ENCODE measurements at places on chromosomes 3 and 15. TPM values are rescaled to one million over a fixed set of nuclear protein-coding genes. Genes with fewer than 3 reads are reported as not detected.

- peak; percentile 32 for DNase-seq
Observed at GRCh38 chr15:55108858-55109518, 87.8 kb downstream of the RSL24D1 start.

Gene NRG4
- total RNA-seq = not detected

Gene SNX1
- total RNA-seq = 29.8 TPM

DNA sequence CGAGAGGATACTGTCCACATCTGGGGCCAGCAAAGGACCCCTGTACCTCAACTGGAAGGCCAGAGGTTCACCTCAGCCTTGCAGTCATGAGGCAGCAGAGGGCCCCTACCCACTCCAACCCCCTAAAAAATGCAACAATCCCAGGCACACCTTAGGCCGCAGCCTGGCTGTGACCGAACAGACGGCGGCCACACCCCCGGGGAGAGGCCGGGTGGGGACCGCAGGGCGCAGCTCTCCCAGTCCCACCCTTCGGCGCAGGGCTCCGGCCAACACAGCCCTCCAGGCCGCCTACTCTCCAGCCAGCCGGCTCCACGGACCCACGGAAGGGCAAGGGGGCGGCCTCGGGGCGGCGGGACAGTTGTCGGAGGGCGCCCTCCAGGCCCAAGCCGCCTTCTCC, 457 bp upstream of the DNAJA4 start:
- no peak for DNase-seq

Gene ACSBG1
- not detected for total RNA-seq

Gene RUBCN
- total RNA-seq = 53.1 TPM

- peak; percentile 31 for DNase-seq
Observed at GRCh38 chr15:41494190-41494921, 682 bp downstream of the ITPKA start.

DNA sequence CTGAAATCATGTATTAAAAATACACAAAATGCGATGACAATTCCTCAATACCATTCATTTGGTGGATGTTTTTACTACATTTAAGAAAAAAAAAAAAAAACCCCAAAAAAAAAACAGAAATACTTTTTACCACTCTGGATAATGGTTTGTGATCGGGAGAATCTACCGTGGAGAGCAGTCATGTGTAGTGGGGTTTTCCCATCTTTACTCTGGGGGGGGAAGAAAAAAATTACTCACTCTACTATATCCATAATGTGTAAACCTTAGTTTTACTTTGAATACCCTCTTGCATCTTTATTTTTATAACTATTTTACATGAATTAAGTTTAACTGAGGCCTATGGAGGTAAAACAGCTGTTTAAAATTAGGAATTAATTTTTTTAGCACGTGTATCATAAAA, 83.3 kb downstream of the ANKRD28 start:
- no peak for DNase-seq

DNA sequence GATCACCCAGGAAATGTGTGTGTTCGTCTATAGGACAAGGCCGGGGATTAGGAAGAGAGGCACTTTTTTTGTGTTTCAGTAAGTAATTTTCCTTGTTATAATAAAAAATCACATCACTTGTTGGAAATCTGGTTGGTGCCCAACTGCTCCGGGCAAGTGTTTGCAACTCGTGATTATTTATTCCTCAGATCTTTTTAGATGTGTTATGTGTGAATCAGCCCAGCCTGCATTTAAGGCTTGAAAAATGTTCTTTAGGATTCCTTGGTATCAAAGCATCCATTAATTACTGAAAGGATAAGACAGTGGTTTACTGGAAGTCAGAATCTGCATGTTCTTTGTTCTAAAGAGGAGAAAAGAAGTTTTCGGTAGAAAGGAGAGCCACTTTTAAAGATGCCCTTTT, 345.6 kb downstream of the FEZF2 start:
- DNase-seq = peak; percentile 28

Gene CLDN18
- not detected for total RNA-seq

Gene NDN
- not detected for total RNA-seq

Gene DNAH12
- 0.47 TPM for total RNA-seq

GRCh38 chr3:172247525-172248274, 200.6 kb downstream of the GHSR start:
- no peak for DNase-seq

- DNase-seq = no peak
Observed at GRCh38 chr3:54312156-54312899, 190.0 kb downstream of the CACNA2D3 start.

GRCh38 chr3:154942827-154943226, 137.3 kb upstream of the MME start:
- DNase-seq = no peak

DNA sequence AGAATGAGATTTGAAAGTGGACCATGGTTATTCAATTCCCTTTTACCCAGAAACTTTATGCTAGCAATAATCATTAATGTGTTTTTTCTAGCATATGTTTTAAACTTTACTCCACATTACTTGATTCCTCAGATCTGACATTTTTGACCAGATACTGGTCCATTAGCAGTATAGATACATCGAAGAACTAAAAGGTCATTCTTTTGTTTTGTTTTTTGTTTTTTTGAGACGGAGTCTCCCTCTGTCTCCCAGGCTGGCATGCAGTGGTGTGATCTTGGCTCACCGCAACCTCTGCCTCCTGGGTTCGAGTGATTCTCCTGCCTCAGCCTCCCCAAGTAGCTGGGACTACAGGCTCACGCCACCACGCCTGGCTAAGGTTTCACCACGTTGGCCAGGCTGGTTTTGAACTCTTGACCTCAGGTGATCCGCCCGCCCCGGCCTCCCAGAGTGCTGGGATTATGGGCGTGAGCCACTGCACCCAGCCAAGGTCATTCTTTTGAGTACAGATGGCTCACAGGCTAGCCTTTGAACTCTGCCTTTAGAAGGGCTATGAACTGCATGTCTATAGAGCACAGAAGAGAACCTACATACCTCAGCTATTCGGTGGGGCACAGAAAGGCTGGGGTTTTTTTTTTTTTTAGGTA, 28.6 kb downstream of the CHP1 start:
- no peak for DNase-seq

DNA sequence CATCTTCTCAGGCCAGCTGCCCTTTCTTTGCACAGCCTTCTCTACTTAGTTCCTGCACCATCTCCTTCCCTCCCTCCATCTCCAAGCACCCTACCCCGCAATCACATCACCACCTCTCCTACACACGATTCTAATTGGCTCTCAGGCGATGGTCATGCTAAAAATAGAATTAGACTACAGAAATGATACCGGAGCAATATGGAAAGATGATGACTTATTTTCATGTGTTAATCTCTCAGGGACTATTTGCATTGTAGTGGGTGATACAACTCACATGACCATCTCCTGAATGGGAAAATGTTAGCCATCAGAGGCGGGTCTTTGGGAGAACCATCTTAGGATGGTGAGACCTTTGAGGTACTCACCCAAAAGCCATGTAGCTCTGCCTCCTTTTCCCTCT, 54.7 kb upstream of the PPARG start:
- DNase-seq = no peak

Gene PYGO1
- total RNA-seq = 5.4 TPM

Gene DPPA2
- not detected for total RNA-seq

DNA sequence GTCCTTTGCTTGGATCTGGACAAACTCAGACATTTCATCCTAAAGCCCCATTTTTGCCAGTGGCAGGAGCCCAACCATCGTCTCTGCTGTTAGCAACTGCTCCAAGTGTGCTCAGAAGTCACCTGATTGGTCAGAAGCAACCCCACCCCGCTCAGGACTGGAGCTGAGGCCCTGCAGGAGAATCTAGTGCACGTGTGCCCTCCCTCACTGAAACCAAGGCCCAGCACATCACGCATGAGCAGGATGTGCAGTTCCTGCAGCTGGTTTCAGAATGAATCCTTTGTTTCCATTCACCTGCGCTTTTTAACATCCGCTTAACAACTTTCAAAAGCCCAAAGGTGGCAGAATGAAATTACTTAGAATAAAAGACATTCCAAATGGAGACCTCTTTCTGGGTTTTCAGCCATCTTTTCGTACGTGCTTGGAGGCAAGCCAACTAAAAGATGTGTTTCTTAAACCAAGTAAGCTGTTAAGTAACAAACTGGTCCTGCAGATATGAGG, 81.2 kb downstream of the SRGAP3 start:
- no peak for DNase-seq

DNA sequence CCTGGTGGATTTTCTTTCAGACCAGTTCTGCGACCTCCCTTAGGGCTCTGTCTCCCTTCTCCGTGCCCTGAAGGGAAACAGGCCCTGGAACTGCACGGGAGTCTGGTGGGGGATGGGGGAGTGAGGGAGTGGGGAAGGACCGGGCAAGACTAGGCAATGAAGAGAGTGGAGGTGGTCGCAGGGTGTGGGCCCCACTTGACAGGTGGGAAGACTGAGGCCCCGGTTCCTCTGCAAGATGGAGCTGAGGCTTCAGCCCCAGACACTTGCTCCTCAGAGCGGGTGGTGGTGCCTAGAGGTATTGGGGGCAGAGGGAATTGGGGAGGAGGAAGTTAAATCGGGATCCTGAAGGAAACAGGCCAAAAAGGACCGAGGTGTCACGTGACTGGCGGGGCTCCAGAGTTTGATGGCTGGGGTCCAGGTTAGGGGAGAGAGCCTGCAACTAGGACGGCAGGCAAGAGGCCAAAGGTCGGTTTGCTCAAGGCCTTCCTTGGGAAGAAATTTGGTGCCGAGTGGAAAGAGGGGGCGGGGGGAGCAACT, 597 bp upstream of the CAMK1 start:
- no peak for DNase-seq

- no peak for DNase-seq
Observed at GRCh38 chr3:195268576-195269309, 2.2 kb downstream of the XXYLT1 start.

- peak; percentile 88 for DNase-seq
Observed at GRCh38 chr15:35696767-35697231, 150.8 kb upstream of the DPH6 start.

- DNase-seq = no peak
Observed at GRCh38 chr3:60504827-60505457, 746.3 kb downstream of the FHIT start.

GRCh38 chr15:69451951-69452691, 497 bp upstream of the RPLP1 start:
- peak; percentile 16 for DNase-seq

Gene EXOG
- total RNA-seq = 6.8 TPM

- DNase-seq = no peak
Observed at GRCh38 chr15:86004061-86004460, 75.6 kb upstream of the AGBL1 start.

- peak; percentile 95 for DNase-seq
Observed at GRCh38 chr15:67144609-67145311, 79.4 kb downstream of the SMAD3 start.

Gene ATP13A5
- not detected for total RNA-seq

Gene NRROS
- 0.42 TPM for total RNA-seq

DNA sequence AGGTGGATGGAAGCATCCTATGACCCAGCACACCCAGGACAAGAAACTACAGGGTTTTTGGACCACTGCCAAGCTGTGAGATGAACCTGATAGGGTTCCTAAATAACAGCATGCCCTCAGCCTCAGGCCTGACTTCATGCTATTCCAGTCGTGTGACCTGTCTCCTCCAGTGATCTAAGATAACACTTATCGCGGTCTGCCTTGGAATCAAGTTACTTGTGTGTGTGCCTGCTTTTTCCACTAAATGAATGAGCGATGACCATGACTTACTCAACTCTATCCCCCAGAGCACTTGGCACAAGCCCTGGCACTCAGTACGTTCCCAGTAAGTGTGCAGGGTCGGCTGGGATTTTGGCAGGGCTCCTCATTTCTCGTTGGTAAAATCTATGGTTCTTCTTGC, 172.7 kb upstream of the TP63 start:
- DNase-seq = peak; percentile 94

Gene GPD1L
- total RNA-seq = 3.1 TPM

- DNase-seq = no peak
Observed at GRCh38 chr3:59658274-59658673, 608.4 kb upstream of the CFAP20DC start.

GRCh38 chr15:86830304-86830703, 750.6 kb downstream of the AGBL1 start:
- DNase-seq = no peak

Gene CALML4
- 1.5 TPM for total RNA-seq

Gene GCSAM
- not detected for total RNA-seq

Gene CGNL1
- 0.12 TPM for total RNA-seq

GRCh38 chr3:18623220-18623619, 198.1 kb upstream of the SATB1 start:
- DNase-seq = no peak

DNA sequence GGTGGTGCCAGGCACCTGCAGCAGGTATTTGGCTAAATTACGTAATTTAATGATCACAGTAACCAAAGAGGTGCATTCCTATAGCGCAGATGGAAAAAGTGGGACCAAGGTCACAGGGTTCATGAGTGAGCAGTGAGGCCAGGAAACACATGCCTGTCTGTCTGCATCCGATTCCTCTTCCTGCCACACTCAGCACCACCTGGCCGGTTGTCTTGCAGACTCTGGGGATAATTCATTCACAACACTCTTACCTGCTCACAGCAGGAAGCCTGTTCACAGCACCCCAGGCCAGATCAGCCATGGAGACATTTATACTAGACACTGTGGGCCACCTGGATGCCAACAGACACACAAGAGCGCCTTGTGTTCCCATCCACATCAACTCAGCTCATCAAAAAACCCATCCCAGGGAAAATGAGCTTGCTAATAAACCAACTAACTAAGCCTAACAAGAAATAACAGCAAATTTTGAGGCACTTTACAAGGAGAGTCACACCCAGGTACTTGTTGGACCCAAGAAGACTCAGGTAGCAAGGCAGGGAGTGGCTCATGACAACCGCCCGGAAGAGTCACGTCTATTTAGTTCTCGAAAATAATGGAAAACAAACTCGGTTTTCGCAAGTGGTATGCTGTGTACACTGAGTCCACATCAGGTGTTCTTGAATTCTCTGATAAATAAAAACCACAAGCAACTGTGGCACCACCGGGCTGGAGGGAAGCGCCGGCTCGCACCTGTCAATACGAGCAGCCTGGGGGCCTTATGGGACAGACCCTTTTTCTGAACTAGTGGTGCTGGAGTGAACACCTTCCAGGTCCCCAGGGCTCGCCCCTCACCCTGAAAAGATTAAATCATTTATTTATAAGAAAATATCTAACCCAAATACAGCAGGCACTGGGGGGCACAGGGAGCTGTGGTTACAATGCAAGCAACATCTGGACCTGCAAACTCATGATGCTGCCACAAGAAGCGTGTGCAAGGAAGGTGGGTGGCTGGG, 40.5 kb downstream of the FAM174B start:
- no peak for DNase-seq

- DNase-seq = no peak
Observed at GRCh38 chr3:30551927-30552326, 54.5 kb upstream of the TGFBR2 start.

GRCh38 chr3:55718074-55718473, 231.0 kb upstream of the WNT5A start:
- no peak for DNase-seq

GRCh38 chr3:66348704-66349103, 127.9 kb downstream of the SLC25A26 start:
- DNase-seq = no peak

- peak; percentile 87 for DNase-seq
Observed at GRCh38 chr3:49469037-49469935, 781 bp upstream of the DAG1 start.
